Fibroblast of upper back skin (primary cell): ENCODE measurements at places on chromosomes 1 and 21.
A peak's percentile ranks its signal among the peaks of the same experiment; 100 is the strongest.

GRCh38 chr1:178847396-178847849 lies 23.5 kb downstream of the ANGPTL1 start:
- peak; percentile 57 for DNase-seq

- peak; percentile 28 for DNase-seq
Observed at GRCh38 chr1:231421546-231421970, 529 bp downstream of the EGLN1 start.

DNA sequence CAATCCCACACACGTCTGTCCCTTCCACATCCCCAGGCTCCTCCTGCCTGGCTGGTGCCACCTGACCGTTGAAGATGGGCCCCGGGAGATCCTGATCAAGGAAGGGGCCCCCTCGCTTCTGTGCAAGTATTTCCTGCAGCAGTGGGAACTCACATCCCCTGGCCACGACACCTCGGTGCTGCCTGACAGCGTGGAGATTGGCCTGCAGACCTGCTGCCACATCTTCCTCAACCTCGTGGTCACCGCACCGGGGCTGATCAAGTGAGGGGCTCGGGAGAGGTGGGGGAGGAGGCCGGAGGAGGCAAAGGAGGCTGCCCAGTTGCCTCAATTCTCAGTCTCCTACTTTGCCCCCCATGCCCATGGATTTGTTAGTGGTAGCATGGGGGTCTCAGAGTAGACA lies 5.6 kb downstream of the NCDN start:
- no peak for DNase-seq

DNA sequence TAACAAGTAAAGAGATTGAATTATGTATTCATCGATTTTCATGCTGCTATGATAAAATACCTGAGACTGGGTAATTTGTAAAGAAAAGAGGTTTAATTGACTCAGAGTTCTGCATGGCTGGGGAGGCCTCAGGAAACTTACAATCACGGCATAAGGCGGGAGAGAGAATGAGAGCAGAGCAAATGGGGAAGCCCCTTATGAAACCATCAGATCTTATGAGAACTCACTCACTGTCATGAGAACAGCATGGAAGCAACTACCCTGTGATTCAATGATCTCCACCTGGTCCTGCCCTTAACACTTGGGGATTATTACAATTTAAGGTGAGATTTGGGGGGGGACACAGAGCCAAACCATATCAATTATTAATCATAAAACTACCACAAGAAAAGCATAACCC lies 3.3 kb upstream of the GBP3 start:
- no peak for DNase-seq

DNA sequence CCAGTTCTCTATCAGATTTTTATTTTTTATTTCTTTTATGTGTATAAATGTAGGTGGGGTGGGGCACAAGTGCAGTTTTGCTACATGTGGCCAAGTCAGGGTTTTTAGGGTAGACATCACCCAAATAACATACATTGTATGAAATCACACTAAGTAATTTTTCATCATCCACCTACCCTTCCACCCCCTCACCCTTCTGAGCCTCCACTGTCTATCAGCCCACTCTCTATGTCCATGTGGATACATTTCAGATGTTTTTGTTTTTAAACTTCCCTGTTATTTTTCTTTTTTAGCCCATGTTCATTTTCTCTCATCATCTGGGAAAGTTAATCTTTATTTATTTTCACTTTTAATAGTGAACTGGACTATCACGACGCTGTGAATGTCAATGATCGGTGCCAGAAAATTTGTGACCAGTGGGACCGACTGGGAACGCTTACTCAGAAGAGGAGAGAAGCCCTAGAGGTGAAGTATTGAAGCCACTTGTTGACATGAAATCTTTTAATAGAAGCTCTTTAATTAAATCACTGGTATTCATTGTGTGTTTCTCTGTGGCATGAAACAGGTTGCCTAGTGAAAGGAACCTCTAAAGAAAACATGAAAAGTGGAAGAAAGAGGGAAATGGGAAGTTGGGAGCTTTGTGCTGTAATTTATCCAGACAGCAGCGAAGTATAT lies 47.6 kb upstream of the MTR start:
- no peak for DNase-seq

DNA sequence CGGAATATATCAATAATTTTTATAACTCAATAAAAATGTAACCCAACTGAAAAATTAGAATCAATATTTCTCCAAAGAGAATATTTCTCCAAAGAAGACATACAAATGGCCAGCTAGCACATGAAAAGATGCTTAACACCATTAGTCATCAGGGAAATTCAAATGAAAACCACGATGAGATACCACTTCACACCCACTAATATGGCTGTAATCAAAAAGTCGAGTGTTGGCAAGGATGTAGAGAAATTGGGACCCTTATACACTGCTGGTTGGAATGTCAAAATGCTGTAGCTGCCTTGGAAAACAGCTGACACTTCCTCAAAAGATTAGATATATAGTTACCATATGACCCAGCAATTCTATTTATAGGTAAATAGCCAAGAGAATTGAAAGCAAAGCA lies 133.0 kb downstream of the GPR52 start:
- DNase-seq: no peak

DNA sequence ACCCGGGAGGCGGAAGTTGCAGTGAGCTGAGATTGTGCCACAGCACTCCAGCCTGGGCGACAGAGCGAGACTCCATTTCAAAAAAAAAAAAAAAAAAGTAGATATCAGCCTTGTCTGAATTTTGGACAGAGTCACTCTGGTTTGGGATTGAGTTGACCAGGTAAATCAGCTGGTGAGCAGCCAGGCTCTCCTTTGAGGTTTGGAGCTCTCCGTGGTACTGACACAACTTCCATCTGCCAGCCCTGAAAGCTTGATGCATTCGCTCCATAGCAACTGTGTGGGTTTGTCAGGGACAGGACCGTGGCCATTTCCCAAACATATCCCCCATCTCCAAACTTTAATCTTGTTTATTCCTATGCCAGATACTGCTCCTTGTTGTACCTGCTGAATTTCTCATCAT lies 155.2 kb downstream of the DMRTA2 start:
- DNase-seq: peak; percentile 7

DNA sequence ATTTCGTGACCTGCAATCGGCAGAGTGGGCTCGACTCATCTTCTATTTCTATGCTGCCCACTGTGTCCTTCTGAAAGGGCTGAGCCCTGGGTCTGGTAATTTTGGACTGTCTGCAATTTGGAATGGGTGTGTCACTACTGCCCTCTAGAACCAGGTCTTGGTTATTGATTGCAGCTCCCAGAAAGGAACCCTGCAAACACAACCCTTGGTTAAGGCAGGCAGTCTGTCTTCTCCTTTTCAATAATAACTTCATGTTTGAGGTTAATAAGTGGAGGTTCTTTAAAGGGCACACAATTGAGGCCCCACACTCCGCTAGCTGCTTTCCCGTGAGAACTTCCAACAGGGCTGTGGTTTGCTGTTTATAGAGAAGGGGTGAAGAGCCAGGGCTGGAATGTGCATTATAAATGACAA lies 79.9 kb upstream of the LYST start:
- DNase-seq: peak; percentile 54

DNA sequence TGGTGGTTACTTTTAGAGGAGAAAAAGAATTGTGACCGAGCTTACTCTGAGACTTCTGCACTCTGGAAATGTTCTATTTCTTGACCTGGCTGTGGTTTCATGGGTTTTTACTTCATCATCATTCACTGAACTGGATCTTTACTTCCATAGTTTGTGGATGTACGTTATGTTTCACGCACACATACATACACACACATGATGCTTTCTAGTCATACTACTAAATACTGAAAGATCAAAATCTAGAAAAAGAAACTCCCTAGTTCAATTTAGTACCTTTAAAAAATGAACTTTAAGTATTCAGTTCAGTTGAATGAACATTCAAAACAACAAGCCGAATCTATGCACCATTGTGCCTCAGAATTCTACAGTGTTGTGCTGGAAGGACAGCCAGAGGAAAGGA lies 65.0 kb downstream of the TEX35 start:
- DNase-seq: no peak

- DNase-seq: peak; percentile 59
Observed at GRCh38 chr1:246280551-246280950, 226.5 kb downstream of the SMYD3 start.

DNA sequence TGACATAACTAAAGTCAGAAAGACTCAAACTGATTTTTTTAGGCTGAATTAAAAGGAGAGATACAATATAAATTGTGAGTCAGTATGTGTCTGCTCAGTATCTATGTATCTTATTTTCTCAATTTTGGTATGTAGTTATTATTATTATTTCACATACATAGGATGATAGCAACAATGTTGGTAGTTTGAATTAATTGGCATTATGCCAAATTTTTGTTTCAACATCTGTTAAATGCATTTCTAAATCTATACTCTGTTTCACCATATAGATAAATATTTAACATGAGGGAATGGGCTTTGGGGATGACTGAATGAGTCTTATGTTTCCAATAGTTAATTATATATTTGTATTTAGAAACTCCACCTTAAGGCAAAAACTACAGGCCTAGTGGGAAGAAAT lies 12.6 kb upstream of the HMCN1 start:
- no peak for DNase-seq

GRCh38 chr1:199084293-199084692 lies 445.5 kb downstream of the PTPRC start:
- DNase-seq: peak; percentile 76

GRCh38 chr1:39654291-39654690 lies 14.8 kb upstream of the HEYL start:
- no peak for DNase-seq

DNA sequence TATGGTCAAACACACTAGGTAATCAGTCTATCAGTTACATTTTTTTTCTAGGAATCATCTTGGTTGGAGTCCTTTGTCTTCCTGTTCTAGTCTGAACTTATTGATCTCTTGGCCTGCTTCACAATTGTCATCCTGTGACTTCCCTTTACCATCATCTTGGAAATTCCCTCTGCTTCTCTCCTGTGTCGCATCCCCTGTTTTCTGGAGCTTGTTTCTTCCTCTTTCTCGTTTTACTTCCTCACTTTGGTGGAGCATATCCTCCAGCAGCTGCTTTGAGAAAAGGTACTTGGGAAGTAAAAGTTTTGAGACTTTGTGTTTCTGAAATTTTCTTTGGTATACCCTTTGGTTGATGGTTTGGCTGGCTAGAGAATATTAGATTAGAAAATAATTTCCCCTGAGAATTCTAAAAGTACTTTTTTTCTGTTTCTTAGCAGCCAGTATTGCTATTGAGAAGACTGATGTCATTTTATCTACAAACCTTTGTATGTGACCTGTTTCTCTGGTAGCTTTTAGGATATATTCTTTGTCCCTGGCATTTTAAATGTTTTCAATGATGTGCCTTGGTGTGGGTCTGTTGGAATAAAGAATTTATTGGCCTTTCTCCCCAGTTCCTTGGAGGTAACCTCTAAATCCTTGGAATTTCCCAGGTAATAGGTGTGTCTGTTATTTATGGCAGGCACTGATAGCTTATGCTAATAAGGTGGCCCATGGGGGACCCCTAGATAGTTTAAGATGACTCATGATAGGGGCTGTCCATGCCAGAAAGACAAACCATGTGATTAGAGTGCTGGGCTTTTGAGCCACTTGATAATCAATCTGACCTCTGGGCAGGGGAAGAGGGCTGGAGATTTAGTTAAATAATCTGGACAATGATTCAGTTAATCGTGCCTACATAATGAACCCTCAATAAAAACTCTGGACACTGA lies 6.1 kb upstream of the MYCL start:
- DNase-seq: no peak

GRCh38 chr1:52122384-52122783 lies 19.5 kb upstream of the ZFYVE9 start:
- no peak for DNase-seq

DNA sequence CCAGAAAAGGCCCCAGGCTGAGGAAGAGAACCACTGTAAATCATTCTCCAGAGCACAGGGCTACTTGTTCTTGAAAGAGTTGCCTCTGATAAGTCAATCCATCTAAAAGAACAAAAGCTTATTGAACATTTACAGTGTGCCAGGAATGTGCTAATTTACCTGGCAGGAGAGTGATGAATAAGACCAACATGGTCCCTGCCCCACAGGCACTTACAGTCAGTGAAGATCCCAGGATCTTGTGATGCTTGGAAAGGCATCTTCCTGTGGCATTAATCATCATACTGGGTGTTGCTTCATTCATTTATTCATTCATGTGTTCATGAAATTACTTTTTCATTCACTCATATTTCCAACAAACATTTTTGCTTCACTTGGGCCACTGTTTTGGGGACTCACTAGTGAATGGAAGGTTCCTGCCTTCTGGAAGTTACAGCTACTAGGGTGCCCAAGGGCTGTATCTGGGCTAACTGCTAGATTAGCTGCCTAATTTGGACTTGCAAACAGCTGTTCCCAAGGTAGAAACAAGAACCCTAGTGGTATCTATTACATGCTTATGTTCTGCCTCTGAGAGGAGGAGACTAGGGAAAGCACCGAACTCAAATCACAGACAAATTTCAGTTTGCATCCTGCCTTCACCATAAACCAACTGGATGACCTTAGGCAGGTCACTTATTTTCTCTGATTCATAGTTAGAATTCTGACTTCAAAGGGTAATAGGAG lies 133.5 kb downstream of the CLIC6 start:
- no peak for DNase-seq

- no peak for DNase-seq
Observed at GRCh38 chr1:198717510-198717909, 78.7 kb downstream of the PTPRC start.

DNA sequence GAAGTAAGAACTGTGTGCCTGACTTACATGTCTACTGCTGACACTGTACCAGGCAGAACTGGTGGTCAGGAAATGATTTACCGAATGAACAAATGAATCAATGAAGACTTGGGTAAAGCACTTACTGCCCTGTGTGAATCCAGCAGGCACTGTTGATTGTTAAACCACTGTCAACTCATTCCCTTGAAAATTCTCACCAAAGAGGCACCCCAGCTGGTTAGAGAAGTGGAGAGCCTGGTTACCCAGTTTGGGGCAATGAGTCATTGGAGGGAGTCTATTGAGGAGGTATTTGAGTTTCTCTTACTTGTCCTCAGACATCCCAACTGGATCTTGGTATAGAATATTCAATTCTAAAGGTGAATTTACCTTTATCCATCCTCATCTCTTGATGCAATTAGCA lies 34.2 kb downstream of the JUN start:
- no peak for DNase-seq

DNA sequence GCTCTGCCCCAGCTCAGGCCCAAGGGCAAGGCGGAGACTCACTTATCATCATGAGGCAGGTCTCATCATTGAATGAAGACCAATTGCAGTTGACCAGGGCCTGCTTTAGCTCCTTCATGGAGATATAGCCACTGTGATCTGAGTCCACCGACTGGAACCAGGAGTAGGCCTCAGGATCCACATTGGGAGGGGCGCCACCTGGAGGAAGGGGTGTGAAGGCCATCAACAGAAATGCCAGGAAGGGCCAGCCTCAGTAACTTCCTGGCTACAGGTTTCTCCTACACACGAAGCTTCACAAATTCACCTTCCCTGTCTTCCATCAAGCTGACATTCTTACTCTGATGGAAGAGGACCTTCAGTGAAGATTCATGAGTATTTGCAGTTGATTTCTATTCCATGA lies 11.6 kb downstream of the PEF1 start:
- no peak for DNase-seq

DNA sequence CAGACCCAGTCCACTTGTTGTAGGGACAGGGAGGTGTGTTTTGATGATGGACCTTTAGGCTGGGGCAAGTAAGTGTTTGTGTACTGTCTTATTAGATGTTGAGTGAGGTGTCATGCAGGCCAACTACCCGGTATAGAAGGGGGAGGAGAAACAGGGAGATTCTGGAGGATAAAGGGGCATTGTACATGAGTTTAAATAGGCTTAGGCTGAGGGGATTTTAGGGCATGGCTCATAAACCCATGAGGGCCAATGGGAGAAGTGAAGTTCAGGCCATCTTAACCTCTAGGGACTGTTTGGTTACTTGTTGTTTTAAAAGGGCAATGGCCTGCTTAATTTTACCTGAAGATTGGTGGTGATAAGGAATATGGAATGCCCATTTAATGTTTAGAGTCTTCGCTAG lies 38.2 kb upstream of the PLA2G5 start:
- DNase-seq: no peak
